ENCODE measurements at places on chromosomes 3 and 15. TPM values are rescaled to one million over a fixed set of nuclear protein-coding genes. Genes with fewer than 3 reads are reported as not detected.

Gene MYRIP
- total RNA-seq: 0.20 TPM

Gene CCDC191
- total RNA-seq: 1.5 TPM

Gene NR1I2
- not detected for total RNA-seq

Gene NDN
- total RNA-seq: 76.8 TPM

Gene ST8SIA2
- total RNA-seq: not detected

Gene ALAS1
- total RNA-seq: 30.5 TPM

Measured in subcutaneous preadipocyte (primary cell).